ENCODE measurements at places on chromosomes 5 and 9.

GRCh38 chr9:15763371-15763770 lies 210.5 kb downstream of the CCDC171 start:
- DNase-seq: no peak

DNA sequence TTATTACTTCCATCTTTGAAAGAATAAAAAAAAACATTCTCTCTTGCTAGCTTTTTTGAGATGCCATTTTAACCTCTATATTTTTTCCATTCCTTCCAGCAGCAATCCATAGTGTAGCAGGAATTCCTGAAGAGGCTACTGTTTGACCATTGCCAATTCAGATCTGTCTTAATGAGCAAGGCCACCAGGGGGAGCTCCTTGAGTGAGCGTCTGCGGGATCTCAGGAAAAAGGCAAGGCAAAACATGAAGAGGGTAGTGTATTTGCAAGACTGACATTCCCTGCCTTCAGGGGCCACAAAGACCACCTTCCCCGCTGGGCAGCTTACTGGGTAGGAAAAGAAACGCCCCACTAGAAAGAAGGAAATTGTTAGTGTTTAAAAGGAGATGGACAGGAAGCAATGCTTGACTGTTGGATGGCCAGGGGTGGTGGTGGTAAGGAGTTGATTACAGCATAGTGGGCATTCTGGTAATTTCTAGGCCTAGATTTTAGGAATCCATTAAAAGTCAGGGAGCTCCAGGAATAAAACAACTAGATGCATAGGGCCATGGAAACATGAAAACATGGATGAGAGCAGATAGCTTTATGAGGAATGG lies 206.6 kb upstream of the HAPLN1 start:
- DNase-seq: peak; percentile 69

GRCh38 chr5:108935611-108936010 lies 187.9 kb downstream of the FER start:
- DNase-seq: no peak

DNA sequence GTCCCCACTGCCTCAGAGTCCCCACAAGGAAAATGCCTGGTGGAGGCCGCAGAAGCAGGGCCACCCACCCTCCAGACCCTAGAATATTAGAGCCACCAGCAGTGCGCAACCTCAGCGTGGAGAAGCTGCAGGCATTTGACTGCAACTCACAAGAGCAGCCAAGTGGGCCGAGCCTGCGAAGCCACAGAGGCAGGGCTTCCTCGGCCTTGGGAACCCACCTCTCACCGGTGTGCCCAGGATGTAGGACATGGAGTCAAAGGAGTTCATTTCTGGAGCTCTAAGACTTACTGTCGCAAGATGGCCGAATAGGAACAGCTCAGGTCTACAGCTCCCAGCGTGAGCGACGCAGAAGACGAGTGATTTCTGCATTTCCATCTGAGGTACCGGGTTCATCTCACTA lies 397.9 kb upstream of the PIK3R1 start:
- DNase-seq: no peak

DNA sequence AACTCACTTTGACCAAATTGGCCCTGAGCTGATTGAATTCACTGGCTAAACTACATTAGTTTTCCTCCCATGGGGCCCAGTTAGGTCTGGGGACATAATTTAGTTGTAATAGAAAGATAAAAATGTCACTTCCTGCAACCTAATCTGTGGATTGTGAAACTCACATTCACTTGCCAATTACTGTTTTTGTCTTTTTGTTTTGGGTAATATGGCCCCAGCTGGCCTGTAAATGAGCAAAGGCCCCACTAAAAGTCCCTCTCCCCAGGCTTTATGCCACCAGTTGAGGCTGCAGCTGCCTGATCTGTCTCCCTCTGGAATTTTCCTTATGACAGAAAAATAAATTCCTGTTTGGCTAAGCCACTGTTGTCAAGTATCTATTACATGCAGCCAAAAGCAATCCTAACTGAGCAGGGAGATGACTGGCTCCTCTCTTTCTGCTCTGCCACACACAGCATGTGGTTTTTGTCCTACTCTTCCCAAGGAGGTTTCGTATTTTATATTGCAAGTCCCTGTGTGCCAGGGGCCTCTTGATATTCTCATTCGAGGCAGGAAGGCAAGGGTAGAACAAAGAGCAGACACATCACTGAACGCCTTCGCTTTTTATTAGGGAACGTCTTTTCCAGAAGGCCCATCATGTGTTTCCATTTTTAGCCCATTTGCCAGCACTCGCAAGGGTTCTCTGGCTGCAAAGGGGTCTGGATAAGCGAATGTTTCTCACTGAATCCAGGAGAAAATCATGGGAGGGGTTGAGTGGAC lies 24.1 kb upstream of the SLC25A48 start:
- no peak for DNase-seq

GRCh38 chr5:149423794-149424268 lies 44.7 kb upstream of the IL17B start:
- DNase-seq: no peak

GRCh38 chr9:127053960-127054359 lies 68.5 kb downstream of the ANGPTL2 start:
- DNase-seq: no peak

DNA sequence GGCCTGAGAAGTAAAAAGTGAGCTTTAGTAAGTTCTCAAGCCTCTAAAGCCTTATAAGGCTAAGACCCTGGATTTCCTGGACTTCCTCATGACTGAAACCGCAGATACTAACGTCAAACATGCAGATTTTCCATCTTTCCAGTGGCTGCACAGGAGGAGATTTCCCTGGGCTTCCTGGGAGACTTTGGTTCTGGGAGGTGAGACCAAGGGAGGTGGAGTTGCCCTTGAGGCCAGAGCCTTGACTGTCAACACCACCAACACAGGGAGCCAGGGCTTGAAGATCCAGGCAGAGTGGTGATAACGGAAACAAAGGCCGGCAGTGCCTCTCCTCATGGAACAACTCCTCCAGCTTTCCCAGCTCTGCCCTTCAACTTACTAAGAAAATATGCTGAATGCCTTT lies 144.7 kb upstream of the LRRTM2 start:
- no peak for DNase-seq

- DNase-seq: no peak
Measured at GRCh38 chr9:133615186-133615585, 6.0 kb upstream of the FAM163B start.

DNA sequence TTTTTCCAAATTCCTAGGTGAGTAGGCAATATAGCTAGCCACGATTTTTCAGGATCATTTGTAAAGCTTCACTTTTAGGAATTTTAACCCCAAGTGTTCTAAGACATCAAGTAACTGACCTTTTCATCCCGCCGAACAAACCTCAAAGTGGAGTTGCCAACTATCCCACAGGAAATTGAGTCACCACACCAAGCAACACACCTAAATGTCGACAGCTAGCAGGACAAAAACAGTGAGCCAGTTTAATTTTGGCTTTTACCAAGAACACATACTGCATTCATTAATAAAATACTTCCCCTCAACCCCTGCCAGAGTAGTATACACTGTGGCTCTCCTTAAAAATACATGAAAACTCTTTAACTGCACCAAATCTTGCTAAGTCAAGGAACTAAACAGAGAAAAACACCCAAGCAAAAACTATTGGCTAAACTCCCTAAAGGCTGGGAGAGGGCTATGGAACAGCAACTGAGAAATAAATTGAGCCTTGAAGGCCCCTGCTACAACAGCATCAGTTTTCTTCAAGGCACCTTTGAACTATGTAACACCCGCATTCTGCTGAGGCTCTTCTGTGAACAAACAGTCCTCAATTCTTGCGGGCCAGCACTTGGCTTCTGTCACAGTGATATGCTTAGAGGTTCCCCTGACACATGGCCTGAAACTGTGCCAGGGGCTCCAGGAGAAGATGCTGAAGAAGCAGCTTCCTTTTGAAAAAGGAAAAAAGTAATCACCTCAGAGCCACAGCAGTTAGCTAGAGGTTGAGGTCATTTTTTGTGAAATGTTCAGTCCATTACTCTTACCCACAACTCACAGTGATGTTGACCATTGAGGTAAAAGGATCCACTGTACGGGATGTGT lies 459.6 kb downstream of the RAB3C start:
- peak; percentile 70 for DNase-seq

Measured in GM23248 (cell line).